ENCODE measurements at places on chromosomes 5 and 9.

GRCh38 chr5:159956074-159956473 is 39.8 kb downstream of the ADRA1B start:
- peak; percentile 68 for DNase-seq

GRCh38 chr9:22026696-22027095 is 17.6 kb upstream of the CDKN2B start:
- DNase-seq, result no peak

DNA sequence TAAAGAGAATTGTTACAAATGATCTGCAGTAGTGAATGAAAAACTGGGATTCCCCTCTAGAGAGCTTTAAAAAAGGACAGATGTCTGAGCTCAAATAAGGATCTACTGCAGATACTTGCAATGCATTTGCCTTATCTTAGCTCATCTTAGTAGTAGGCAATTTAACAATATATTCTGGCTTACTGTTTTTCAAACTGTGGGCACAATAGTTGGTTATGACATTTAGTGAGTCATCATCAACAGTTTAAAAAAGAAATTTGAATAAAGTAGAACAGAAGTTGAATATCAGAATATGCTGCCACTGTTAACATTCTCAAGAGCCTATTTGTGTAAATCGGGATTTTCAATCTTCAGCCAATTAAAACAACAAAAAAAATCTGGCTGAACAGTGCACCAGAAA is 6.7 kb upstream of the CAST start:
- no peak for DNase-seq

DNA sequence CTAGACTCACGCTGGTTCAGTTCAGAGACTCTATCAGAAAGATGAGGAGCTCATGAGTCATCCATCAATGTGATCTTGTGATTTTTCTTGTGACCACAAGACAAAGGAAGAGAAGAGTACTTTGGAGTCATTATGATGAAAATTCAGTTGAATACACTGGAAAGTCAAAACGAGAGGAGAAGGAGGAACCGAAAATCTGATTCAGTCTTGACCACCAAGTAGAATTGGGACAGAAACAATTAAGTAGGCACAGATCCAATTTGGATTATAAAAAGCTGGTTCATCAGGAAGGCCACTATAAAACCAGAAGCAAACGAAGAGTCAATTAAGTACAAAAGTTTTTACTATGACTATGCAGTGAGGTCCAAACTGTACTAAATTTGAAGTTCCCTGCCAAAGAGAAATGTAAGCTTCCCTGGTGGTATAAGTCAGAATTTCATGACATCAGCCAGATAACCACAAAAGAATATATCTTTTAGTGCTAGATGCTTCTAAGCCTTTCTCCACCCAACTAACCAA is 90.9 kb downstream of the THBS4 start:
- DNase-seq, result no peak

DNA sequence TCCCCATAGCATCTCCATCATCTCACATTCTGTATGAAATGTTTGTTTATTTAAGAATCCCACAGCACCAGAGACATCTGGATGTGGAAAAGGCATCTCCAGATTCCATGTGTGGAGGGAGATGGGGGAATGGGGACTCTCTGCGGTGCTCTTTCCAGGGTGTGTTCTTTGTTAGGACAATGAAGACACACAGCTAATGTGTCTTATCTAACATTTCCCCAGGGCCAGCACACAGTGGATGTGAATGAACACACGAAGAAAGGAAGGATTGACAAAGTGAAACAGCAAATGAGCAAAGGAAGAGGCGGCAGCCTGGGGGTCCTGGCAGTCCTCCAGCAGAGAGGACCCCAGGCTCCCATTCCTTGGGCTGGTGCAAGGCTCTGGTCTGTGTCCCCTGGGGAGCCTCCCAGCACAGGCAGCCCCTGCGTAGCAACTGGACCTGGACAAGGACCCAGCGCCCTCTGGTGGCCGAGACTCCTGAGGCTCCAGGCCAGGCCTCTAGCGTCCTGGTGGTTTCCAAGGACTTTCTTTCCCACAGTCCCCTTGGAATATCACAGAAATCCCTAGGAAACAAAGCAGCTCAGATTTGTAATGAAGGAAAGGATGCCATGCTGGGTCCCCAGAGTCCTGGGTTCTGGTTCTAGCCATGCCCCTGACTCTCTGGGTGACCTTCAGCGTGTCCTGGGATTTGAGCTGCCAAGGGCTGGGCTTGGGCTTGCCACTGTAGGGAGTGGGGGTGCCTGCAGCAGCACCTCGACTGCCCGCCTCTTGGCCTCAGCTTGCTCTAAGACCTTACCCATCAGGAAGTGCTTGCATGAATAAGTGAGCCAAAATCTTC is 3.5 kb upstream of the PDLIM7 start:
- DNase-seq, result peak; percentile 82

DNA sequence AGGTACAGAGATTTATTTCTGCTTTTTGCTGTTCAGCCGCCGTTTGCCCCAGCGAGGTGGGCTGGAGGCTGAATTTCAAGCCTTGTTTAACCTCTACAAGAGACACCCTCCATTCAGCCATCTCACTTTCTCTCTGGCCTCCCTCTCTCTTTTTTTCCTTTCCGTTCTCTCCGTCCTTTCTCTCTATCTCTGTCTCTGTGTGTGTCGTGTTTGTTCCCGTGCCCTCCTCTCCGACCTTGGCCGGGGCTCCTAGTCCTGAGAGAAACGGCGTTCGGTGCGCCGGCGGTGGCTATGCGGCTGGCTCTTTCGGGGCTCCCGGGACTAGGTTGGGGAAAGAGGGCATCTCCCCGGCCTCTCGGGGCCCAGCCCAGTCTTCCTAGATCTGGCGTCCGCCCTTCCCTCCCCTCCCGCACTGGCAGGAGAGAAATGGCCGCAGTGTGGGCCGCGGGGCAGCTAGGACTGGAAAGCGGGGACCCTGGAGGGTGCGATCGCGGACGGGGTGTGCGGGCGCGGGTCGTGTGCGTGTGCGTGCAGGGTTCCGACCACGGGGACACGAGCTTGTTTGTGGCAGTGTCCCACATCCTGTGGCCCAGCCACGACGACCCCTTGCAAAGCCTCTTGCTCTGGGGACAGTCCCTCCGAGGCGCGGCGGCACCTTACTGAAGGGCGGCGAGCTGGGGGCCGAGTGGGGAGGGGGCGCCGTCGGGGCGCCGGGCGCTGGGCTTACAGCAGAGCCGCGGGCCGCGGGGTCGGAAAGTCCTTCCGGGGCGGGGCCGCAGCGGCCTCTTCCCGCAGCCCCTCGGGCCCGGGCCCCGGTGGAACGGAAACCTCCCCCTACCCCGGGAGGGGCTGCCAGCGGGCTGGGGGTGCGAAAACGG is 5.7 kb downstream of the LHX2 start:
- no peak for DNase-seq

DNA sequence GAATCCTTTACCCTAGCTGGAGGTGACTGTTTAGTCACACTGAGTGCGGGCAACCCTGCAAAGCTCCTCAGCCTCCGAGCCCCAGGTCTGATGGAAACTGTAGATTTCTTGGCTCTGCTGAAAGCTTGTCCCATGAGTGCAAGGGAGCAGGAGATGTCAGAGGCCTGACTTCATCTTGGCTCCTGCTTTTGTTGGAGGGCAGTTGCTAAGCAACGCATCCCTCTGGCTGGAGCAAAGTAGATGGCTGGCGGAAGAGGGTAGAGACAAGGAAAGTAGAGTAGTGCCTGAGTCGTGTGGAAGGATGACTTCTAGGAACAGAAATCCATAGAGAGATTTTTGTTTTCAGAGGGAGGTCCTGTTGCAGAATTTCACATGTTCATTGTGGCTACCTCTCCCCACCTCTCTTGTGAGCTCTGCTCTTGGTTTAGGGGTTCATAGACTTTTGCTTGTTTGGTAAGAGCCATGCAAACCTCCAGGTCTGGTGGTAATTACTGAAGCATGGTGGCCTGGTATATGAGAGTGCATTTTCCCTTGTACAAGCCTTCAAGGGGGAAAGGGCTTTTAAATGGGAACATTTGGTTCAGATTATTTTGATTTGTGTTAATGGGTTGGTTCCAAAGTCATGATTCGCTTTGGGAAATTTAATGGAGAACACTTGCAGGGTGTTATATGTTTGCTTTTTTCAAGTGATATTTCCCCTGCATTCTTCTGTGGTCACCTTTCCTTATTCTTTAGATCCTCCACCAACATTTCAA is 71.5 kb downstream of the ARHGAP26 start:
- DNase-seq, result peak; percentile 93

GRCh38 chr9:136437839-136438547 is 1.7 kb downstream of the INPP5E start:
- DNase-seq, result no peak

GRCh38 chr9:21491756-21492155 is 9.6 kb upstream of the IFNE start:
- no peak for DNase-seq

GRCh38 chr5:145937432-145938250 is 1.3 kb downstream of the SH3RF2 start:
- peak; percentile 47 for DNase-seq

DNA sequence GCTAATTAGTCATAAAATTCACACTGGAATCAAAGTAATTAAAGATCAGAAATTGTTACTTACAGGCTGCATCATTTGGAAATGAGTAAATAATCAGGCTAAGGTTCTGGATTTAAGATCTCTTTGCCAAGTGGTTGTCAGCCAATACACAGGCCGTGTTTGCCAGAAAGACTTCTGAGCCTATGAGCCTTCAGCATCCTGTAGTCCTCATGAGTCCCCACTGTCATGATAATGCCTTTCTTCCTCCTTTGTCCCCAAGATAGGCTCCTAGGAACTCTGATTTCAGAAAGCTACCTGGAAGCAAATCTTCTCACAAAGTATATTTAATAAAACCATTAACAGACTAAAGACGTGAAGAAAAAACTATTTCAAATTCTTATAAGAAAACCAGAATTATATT is 810.5 kb downstream of the DNAH5 start:
- DNase-seq, result no peak

- no peak for DNase-seq
These were observed 814.3 kb upstream of the CDH10 start for GRCh38 chr5:25459082-25459481.

GRCh38 chr5:79130781-79131180 is 19.2 kb downstream of the BHMT start:
- DNase-seq, result no peak
